ENCODE measurements at places on chromosomes 3 and 15. TPM values are rescaled to one million over a fixed set of nuclear protein-coding genes. Genes with fewer than 3 reads are reported as not detected.

MAP6D1 gene
- 1.1 TPM for total RNA-seq

RHOV gene
- total RNA-seq = 0.20 TPM

CPB1 gene
- total RNA-seq = not detected

SLC51A gene
- total RNA-seq = not detected

PKM gene
- 2,644 TPM for total RNA-seq

FSIP1 gene
- 2.1 TPM for total RNA-seq

ZBBX gene
- total RNA-seq = not detected

HOMER2 gene
- 20.4 TPM for total RNA-seq

POTEB gene
- total RNA-seq = not detected

P2RY1 gene
- 0.48 TPM for total RNA-seq

FBXO45 gene
- total RNA-seq = 21.7 TPM

GRAMD2A gene
- total RNA-seq = not detected

RNF111 gene
- total RNA-seq = 25.6 TPM

ANKRD34C gene
- not detected for total RNA-seq

CTXN2 gene
- not detected for total RNA-seq

PRSS50 gene
- total RNA-seq = not detected

RAMAC gene
- 64.4 TPM for total RNA-seq

CIAO2A gene
- total RNA-seq = 223 TPM

ALG1L2 gene
- not detected for total RNA-seq

DUOXA2 gene
- total RNA-seq = not detected

ITGA11 gene
- total RNA-seq = 90.7 TPM

C3orf49 gene
- total RNA-seq = not detected

HESX1 gene
- 1.9 TPM for total RNA-seq

ARNT2 gene
- 1.5 TPM for total RNA-seq

SLC28A1 gene
- not detected for total RNA-seq

GOLGA6D gene
- not detected for total RNA-seq

CHDH gene
- total RNA-seq = not detected

SH2D7 gene
- total RNA-seq = not detected

DPP8 gene
- total RNA-seq = 21.9 TPM

HYAL2 gene
- 42.2 TPM for total RNA-seq

BUB1B gene
- total RNA-seq = 126 TPM

Data from RPMI7951 (cell line).